ENCODE measurements at places on chromosomes 16 and 17. TPM values are rescaled to one million over a fixed set of nuclear protein-coding genes. Genes with fewer than 3 reads are reported as not detected.

Gene ARHGAP27
- 15.5 TPM for total RNA-seq

Gene TP53TG3F
- total RNA-seq: not detected

Gene CA7
- total RNA-seq: not detected

Gene ELP5
- 128 TPM for total RNA-seq

Gene TSPAN10
- 5.5 TPM for total RNA-seq

Gene VTN
- total RNA-seq: 19.9 TPM
